ENCODE measurements at places on chromosomes 4 and X.

DNA sequence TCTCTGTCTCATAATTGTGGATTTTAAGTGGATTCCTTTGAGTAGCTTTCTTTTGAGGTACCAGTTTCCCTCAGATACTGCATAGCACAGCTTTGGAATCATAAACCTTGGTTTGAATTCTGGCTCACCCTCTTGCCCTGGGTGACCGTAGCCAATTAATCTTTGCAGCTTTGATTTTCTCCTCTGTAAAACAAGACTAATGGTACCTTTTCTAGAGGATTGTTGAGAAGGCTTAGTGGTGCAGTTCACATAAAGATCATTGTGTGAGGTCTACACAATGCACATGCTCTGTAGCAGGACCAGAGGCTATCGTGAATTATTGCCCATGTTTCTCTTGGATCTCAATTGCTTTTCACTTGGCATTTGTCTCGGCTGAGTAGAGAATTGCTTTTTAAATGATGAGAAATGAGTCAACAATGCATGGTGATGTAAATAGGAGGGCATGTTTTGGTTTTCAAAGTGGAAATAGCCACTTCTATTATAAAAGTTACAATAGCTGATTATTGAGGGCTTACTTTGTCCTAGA lies 47.9 kb downstream of the TMEM131L start:
- DNase-seq: peak; percentile 93

GRCh38 chrX:54550821-54551220 lies 20.8 kb downstream of the GNL3L start:
- DNase-seq: no peak

DNA sequence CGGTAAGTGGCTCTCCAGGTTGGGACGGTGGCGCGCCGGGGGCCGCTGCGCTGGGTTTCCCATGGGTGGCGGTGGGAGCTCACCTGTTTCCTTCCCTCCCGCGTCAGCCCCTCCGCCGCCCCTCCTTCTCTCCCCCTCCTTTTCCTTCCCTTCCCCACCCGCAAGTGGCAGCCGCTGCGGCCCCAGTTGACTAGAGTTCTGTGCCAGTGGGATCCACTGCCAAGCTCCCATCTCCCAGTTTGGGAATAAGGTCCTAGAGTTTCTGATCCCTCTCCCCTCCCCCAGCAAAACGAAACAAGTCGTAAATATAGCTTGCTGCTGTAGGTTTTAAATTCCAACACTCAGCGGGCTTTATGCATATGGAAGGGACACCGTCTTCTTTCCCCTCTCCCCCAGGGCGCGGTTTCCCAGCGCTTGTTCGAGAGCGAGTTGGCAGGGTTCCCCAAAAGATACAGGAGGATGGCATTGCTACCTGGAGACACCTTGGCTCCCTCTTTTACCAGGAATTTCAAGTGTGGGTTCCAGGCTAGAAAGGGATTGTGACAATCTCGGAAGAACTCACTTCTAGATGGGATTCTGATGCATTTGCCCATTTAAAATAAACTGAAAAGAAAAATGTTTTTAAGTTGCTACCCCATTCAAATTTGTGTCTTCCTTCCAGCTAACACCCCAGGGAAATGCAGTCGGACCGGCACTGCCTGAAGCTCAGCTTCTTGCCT lies 1.2 kb downstream of the TLL1 start:
- no peak for DNase-seq

GRCh38 chr4:137267024-137267423 lies 265.3 kb downstream of the PCDH18 start:
- DNase-seq: peak; percentile 81

GRCh38 chr4:94689155-94689860 lies 68.4 kb upstream of the BMPR1B start:
- DNase-seq: no peak

- no peak for DNase-seq
Observed at GRCh38 chrX:15116900-15117299, 153.0 kb downstream of the ASB9 start.

- no peak for DNase-seq
Observed at GRCh38 chrX:70498129-70498528, 53.5 kb downstream of the DLG3 start.

GRCh38 chr4:150580306-150580705 lies 1.6 kb upstream of the MAB21L2 start:
- no peak for DNase-seq

- no peak for DNase-seq
Observed at GRCh38 chr4:86974551-86974994, 39.8 kb downstream of the AFF1 start.

DNA sequence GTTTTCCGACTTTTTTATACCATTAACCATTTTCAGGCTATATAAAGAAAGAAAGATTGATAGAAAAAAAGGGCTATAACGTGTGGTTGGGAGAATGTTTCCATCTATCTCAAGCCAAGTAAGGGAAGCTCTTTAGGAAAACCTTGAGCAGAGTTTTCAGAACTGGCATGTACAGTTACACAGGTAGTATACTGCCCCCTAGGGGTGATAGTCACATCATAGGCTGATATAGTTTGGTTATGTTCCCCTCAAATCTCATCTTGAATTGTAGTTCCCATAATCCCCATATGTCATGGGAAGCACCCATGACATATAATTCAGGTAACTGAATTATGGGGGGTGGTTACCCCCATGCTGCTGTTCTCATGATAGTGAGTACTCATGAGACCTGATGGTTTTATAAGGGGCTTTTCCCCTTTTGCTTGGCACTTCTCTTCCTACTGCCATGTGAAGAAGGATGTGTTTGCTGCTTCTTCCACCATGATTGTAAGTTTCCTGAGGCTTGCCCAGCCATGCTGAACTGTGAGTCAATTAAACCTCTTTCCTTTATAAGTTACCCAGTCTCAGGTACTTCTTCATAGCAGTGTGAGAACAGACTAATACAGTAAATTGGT lies 186.8 kb downstream of the TMA16 start:
- DNase-seq: no peak

DNA sequence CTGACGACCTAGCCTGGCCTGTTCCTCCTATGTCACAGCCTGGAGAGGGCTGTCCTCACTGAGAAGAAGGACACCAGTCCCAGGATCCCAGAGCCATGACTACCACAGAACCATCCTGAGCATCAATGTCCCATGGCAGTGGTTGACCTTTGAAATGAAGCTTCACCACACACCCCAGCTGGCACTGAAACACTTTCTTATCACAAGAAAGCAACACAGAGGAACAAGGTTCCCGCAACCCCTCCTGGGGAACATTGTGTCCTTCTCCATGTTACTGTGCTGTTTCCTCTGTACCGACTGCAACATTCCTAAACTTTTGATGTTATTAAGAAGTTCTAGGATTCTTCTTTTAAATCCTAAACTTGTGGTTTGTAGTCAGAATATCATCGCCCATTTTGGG lies 21.2 kb upstream of the FAM156A start:
- DNase-seq: no peak

- DNase-seq: no peak
Observed at GRCh38 chr4:116064331-116064730, 950.9 kb upstream of the NDST4 start.

DNA sequence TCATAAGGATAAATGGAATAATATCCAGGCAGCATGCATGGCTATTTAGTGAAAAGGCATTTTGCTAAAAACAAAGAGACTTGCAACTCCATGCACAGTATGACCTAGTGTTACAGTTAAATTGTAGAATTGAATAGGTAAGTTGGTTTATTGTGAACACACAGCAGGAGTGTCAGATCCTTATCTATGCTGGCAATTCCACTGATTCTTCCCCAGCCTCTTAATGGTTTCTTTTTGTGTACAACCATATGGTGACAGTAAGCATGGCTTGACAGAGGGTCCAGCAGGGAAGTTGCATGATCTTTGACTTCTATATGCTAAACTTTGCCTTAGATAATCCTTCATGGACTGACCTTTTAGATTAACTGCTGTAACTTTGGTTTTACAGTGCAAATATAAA lies 936.6 kb upstream of the EPHA5 start:
- no peak for DNase-seq

DNA sequence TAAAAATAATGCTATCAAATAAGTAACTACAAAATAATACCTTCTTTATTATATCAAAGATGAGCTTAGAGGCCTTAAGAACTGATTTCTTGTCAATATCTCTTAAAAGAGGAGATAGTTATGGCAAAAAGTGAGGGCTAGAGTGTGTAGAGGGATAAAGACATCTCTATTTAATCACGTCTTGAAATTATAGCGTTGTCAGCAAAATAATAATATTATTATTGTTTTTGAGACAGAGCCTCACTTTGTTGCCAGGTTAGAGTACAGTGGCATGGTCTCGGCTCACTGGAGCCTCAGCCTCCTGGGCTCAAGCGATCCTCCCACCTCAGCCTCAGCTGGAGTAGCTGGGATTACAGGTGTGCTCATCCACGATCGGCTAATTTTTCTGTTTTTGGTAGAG lies 18.3 kb downstream of the SUPT20HL1 start:
- DNase-seq: no peak

GRCh38 chrX:31297881-31298280 lies 226.0 kb upstream of the FTHL17 start:
- no peak for DNase-seq

- DNase-seq: peak; percentile 64
Observed at GRCh38 chr4:68271851-68272357, 26.4 kb upstream of the TMPRSS11B start.

GRCh38 chr4:123166023-123166422 lies 230.6 kb upstream of the SPRY1 start:
- DNase-seq: no peak
